DMS79 (cell line): ENCODE measurements at places on chromosomes 7 and 10.
A peak's percentile ranks its signal among the peaks of the same experiment; 100 is the strongest.

DNA sequence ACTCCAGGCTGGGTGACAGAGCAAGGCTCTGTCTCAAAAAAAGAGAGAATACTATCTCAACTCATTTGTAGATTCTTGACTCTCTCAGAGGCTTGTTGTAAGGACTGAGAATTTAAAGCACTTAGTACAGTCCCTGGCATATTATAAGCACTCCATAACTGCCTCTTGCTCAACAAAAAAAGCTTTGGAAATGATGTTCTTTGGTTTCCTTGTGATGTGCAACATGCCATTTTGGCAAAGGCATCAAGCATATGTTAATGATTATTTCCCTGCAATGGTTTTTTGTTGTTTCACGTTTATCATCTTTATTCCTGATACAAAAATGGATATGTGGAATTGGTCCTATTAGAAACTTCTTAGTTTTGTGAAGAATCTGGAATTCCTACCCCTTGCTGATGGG, 15.7 kb downstream of the NOLC1 start:
- no peak for DNase-seq

DNA sequence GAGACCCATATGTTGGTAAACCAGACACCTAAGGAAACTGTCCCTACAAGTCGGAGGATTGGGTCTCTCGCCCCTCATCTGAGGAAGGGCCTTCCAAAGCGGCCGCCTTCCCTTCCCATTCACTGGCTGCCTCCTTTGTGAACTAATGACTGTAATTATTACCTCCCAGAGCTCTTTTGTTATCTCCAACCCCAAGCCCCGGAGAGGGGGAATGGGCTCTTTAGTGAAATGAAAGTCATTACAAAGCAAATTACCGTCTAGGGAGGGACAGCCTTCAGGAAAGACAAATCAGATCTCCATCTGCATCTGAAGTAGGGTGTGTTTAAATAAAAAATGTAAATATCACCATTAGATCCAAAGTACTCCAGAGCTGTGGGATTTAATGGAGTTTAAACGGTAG, 2.6 kb upstream of the GAD2 start:
- DNase-seq: peak; percentile 40

- DNase-seq: no peak
These were observed 311.7 kb upstream of the NEBL start for GRCh38 chr10:21208666-21209316.

DNA sequence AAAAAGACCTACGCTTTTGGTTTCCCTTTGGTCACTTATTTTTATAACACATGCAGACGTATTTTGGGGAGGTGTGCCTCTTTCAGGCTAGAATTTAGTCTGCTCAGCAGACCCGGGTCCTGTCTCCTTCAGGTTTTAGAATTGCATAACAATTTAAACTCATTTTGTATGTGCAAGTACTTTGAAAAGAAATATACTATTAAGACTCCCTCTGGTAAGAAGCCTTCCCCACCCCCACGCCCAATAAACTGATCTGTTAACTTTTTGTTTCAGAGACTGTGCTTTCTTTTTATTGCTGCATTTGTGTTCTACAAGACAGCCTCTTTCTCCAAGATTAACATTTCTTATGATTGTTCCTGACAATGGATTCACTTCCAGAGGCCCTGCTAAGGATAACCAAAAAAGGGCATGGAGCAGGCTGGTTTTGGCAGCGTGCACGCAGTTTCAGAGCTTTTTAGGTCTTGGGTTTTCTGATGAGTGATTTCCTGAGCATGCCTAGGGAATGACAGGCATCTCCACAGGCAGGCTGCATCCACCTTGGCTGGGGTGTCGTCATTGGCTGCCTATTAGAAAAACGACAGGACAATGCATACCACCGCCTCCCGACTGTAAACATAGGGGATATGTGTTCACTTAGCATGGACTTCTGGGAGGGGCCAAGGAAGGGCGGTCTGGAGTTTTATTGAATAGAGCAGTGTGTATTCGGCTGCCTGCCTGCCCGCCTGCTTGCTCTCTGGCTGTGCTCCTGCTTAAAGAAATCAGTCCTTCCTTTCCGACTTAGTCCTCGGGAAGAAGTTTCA, at the start of gene CALD1:
CALD1 (plus strand) TSS at position 694 of the 800 bp plus-strand sequence. CDS start 88,100 bp downstream, outside the sequence.
- no peak for DNase-seq

- no peak for DNase-seq
These were observed 47.0 kb upstream of the LAMB1 start for GRCh38 chr7:108049962-108050361.

GRCh38 chr7:27192546-27193334, 7.2 kb downstream of the HOXA13 start:
- DNase-seq: no peak

- DNase-seq: no peak
These were observed 23.9 kb downstream of the NT5C3A start for GRCh38 chr7:33038639-33039038.

DNA sequence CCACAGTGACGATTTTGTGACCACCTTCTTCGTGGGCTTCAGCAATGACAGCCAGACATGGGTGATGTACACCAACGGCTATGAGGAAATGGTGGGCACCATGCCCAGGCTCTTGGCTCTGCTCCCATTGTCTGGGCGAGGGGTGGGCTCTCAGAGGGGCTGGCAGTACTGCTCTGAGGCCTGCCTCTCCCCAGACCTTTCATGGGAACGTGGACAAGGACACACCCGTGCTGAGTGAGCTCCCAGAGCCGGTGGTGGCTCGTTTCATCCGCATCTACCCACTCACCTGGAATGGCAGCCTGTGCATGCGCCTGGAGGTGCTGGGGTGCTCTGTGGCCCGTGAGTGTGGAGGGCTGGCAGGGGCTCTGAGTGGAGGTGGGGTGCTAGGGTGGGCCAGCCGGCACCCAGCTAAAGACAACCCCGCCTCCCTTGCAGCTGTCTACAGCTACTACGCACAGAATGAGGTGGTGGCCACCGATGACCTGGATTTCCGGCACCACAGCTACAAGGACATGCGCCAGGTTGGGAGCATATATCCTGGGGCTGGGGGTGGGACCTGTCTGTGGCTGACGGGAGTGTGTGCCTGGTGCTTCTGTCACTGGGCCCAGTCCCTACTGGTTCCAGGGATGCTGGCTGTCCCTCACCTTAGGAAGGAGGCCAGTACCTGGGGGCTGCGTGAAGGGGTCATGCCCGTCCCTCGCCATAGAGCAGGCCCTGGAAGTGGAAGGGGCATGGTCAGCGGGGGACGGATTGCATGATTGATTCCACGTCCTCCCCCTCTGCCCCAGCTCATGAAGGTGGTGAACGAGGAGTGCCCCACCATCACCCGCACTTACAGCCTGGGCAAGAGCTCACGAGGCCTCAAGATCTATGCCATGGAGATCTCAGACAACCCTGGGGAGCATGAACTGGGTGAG, 6.8 kb downstream of the AEBP1 start:
- no peak for DNase-seq

DNA sequence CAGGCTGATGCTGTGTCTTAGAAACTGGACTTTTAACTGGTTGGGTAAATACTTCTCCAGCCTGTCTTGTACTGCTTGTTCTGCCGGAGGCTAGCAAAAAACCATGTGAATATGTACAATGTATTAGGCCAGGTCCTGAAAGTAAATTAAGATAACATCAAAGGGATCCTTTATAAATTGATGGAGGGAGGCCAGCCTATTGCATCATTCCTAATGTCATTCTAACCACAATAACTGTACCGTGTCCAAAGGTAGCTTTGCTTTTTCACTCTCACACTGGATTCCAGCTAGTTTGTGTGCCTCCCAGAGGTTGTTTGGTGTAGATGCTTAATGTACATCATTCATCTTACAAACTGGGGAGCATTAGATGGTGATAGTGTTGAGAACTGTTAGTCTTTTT, 91.2 kb upstream of the SEM1 start:
- DNase-seq: no peak
